Endothelial cell of coronary artery (primary cell): ENCODE measurements at places on chromosomes 5 and 9. TPM values are rescaled to one million over a fixed set of nuclear protein-coding genes. Genes with fewer than 3 reads are reported as not detected.

NR2F1-AS1 gene
- 17.5 and 27.9 TPM in 2 replicates for total RNA-seq

POU5F2 gene
- total RNA-seq: 0.54 and 0.85 TPM in 2 replicates

GABRA6 gene
- total RNA-seq: not detected in 2 replicates

GIN1 gene
- 4.2 and 5.1 TPM in 2 replicates for total RNA-seq

CA9 gene
- total RNA-seq: 0.19 TPM in 1 of 2 replicates, not detected in the other

IFNA13 gene
- not detected in 2 replicates for total RNA-seq

CCNJL gene
- total RNA-seq: 5.0 TPM in 2 replicates

NUTM2G gene
- total RNA-seq: not detected in 2 replicates

SHISAL2B gene
- not detected in 2 replicates for total RNA-seq
